ENCODE measurements at places on chromosomes 1 and 21.

GRCh38 chr1:5682626-5683225, 309.5 kb downstream of the NPHP4 start:
- no peak for DNase-seq

- no peak for DNase-seq
These were observed 8.0 kb upstream of the AKR1A1 start for GRCh38 chr1:45542591-45542990.

DNA sequence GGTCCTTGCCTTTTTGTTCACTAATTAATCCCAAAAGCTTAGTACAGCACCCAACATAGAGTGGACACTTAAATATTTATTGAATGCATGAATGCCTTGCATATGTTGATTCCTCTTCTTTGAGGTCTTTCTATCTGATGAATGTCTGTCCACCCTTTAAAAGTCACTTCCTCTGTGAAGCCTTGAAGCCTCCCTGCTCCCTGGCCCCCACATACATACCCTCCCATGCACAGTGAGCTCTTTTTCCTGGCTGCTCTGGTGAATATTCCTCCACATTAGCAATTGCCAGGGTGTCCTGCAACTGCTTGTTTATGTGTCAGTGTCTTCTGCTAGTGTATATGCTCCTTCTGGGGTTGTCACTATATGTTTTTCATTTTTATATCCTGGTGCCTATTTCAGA, 8.2 kb upstream of the FAM78B start:
- no peak for DNase-seq

- DNase-seq, result no peak
These were observed 20.4 kb downstream of the MAP7D1 start for GRCh38 chr1:36176106-36176949.

- DNase-seq, result no peak
These were observed 114.9 kb upstream of the GUCA2B start for GRCh38 chr1:42038261-42038660.

- DNase-seq, result no peak
These were observed 853.4 kb downstream of the NCAM2 start for GRCh38 chr21:21851657-21852056.

DNA sequence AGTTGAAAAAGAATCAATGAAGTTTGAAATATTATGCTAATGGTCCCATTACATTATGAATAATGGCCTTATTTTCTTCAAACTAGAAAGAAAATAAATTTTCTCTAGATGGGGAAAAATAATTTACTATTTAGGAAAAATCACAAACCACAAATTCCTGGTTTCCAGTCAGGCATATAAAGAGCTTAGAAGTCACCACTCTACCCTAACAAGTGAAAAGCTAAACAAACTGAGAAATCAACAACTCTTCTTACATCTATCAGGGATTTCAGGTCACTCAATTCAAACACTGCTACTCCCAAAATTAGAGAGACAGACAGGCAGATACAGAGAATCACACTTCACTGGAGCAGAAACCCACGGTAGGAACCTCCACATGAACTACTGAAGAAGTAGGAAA, 82.1 kb upstream of the LRRC7 start:
- no peak for DNase-seq

DNA sequence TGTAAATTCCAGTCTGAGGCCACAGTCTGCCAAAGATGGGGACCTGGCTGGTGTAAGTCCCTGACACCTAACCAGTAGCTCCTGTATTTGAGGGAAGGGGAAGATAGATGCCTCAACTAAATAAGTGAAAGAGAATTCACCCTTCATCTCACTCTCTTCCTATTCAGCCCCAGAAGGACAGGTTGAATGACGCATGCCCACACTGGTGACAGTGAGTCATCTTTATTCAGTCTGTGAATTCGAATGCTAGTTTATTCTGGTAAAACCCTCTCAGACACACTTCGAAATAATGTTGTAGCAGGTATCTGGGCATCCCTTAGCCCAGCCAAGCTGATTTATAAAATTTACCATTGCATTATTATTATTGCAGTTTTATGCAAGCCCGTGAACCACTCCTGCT, 617.0 kb upstream of the PRMT6 start:
- DNase-seq, result no peak

- DNase-seq, result no peak
These were observed 11.0 kb upstream of the TIPRL start for GRCh38 chr1:168167806-168168205.

DNA sequence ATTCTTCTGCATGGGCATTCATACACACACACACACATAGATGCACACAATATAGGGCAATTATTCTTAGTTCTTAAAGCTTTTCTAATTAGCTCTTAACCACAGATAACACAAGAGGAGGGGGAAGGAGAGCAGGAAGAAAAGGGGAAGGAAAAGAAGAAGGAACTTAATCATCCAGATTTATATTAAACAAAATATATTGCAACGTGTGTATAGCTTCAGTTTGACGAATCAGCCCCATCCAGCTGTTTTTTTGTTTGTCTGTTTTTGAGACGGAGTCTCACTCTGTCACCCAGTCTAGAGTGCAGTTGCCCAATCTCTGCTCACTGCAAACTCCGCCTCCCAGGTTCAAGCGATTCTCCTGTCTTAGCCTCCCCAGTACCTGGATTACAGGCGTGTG, 21.7 kb upstream of the ANKRD13C start:
- DNase-seq, result no peak

GRCh38 chr1:231073331-231073730, 33.3 kb upstream of the FAM89A start:
- DNase-seq, result no peak

DNA sequence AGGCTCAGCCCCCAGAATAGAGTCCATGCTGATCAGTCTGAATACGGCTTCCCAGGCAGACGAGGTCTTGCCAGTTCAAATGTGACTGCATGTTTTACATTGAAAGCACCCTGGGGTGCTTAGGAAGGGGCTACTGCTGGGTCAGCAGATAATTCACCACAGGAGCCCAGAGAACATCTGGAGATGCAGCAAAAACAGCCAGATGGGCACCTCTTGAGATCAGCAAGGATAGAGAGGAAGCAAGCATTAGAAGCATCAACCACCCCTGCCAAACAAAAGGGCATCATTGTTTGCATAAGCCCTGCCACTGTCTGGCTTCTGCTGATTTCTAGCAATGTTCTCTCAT, 403.1 kb downstream of the RRAGC start:
- DNase-seq, result no peak

DNA sequence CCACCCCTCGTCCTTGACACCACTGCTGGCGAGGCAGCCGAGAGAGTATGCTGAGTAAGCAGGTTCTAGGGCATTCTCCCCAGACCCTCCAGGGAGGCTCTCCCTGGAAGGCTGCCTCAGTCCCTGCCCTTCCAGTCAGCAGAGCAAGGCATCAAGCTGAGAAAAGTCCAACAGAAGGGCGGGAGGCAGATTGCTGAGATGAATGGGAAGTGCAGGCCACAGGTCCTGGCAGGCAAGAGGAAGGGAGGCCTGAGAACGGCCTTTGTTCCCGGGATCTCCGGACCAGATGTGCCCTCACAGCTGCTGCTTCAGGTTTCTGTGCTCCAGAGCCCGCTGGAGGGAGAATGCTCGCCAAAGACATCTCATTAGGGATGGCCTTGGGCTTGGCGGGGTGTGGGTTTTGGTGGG, 270.0 kb upstream of the VAMP3 start:
- DNase-seq, result no peak

- DNase-seq, result no peak
These were observed 13.7 kb downstream of the CSF1 start for GRCh38 chr1:109924316-109924715.

GRCh38 chr1:64678366-64678765, 66.5 kb upstream of the RAVER2 start:
- no peak for DNase-seq

DNA sequence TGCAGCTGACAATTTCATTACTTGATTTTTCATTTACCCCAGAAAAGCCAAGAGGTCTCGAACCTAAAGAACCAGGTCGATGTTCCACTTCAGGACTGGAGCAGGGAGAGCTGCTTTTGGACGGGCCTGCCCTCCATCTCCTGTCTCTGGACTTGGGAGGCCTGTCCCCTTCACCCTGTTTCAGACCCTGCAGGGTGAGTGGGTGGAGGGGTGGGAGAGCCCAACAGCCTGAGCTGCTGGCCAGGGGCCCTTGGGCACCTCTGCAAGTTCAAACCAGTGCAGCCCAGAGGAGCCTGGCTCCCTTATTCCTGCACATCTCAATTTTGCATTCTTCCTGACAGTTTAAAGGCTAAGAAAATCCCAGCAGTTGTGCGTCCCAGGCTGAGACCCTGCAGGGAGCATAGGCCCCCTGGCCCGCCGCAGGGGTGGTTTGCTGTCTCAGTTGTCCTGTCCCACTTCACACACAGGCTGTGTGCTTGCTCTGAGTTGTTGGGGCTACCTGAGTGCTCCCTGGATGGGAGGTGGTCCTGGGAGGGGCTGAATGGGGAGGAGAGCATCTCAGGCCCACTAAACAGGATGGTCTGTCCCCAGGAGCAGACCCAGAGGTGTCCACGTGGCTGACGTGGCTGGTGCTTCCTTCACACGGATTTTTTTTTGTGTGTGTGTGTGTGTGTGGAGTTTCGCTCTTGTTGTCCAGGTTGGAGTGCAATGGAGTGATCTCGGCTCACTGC, 443.7 kb downstream of the PTPRU start:
- DNase-seq, result no peak

- DNase-seq, result no peak
These were observed 498.7 kb downstream of the AMY1C start for GRCh38 chr1:104248385-104248784.

- no peak for DNase-seq
These were observed 29.4 kb downstream of the MRPL37 start for GRCh38 chr1:54229281-54229891.

GRCh38 chr1:162304736-162305135, 71.9 kb downstream of the SPATA46 start:
- no peak for DNase-seq

GRCh38 chr1:22055463-22055862, 3.0 kb downstream of the CDC42 start:
- DNase-seq, result no peak

DNA sequence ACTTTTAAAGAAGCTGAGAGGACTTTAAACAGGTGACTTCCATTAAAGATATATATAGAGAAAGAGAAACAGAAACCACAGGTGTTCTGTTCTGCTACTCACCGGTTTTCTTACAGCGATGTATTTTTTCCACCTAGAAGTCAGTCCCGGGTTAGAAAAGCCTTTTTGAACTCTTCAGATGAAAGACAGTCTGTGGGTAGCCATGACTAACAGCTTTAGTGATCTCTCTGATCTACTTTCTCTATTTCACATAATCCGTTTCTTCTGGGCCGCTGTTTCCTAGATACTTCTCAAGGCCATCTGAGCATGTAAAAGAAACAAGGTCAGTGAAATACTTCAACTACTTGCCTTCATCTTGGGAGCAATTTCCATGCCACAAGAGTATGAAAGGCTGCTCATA, 25.1 kb downstream of the WDR64 start:
- no peak for DNase-seq

GRCh38 chr1:230000493-230001184, 66.4 kb upstream of the GALNT2 start:
- DNase-seq, result no peak

All from stimulated activated CD4-positive, alpha-beta T cell treated with anti-CD3 and anti-CD28 coated beads, Interleukin-1b, Interleukin-23, amount 100 ng/mL, for 24 hours (primary cell).